ENCODE measurements at places on chromosomes 7 and 10.

- DNase-seq: no peak
These were observed 15.5 kb downstream of the RPP38 start for GRCh38 chr10:15112657-15113056.

DNA sequence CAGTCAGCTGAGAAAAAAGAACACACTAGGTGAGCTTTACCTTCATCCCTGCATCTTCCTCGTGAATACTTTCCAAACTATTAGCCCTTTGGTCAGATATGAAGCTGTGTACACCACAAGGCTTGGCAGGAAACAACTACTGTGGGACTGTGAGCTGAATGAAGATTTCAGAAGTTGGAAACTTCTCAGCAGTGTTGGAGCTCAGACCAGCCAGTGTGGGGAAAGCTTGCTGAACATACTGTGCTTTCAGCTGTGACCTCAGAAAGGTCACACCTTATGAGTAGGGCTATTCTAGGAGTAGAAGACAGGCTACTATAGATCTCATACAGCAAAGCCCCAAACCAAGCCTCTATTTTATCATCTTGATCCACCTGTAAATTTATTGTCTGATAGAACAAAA lies 123.6 kb downstream of the EXOC4 start:
- DNase-seq: no peak

- no peak for DNase-seq
These were observed 230.9 kb downstream of the ZEB1 start for GRCh38 chr10:31549896-31550295.

- DNase-seq: no peak
These were observed 1.6 kb downstream of the TAC1 start for GRCh38 chr7:97733276-97734161.

- DNase-seq: no peak
These were observed 248.2 kb upstream of the TCF7L2 start for GRCh38 chr10:112701878-112702255.

DNA sequence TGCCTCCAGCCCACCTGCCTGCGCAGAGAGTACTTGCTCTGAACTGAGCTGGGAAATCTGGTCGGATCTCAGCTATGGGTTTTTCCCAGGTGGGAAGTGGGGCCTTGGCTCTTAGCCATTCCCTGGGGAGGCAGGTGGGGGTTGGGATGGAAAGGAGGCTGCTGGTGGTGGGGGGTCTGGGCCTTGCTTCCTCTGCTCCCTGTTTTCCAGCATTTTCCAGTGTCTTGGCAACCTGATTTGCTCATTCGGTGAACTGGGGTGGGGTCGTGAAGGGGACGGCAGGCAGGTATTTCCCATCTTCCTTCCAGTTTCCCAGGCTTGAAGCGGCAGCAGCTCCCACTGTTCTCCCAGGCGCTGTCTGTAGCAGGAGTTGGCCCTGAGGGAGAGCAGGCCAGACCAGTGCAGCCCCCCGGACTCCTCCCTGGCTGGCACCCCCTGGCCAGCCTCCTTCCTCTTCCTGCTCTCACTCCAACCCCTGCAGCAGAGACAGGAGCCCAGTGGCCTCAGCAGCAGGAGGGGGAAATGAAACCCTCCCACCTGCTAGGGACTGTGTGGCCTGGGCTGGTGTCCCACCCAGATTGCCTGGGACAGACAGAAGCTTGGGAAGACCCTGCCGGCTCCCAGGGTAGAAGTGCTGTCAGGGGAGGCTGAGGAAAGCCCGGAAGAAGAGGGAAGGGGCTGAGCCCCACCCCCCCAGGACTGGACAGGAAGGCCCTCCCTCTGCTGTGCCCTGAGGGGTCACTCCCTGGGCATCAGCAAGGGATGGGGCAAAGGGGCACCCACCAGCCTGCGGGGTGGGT lies 6.6 kb downstream of the TRIM8 start:
- no peak for DNase-seq

DNA sequence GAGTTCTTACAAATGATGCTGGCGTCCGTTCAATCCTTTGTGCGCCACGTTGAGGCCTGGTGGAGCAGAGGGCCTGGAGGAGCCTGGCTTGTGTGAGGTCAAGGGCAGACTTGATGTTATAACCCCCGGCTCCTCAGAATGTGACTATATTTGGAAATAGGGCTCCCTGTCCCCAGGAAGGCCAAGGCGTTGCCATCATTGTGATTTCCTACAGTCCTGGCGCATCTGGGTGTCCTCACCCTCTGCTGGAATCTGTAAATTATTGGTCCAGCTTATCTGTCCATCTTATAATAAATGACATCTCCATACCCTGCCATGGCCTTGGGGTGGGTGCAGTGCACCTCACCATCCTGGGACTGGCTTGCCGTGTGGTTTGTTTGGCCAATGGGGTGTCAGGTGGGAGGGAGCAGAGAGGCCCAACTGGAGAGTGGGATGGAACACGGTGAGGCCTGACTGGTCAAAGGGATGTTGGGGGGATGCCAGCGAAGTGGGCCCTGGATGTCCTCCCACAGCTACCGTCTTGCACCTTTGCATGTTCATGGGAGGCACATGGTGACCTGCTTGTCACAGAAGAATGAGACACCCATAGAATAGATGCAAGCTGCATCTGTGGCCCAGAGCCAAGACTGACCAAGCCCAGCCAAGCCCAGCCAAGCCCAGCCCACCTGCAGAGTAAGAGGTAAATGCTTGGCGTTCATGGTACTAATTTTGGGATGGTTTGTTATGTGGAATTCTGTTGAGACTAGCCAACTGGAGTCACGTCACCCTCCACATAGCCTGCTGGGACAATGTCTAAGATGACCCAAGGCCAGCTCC lies 11.1 kb upstream of the LRRC27 start:
- DNase-seq: no peak

DNA sequence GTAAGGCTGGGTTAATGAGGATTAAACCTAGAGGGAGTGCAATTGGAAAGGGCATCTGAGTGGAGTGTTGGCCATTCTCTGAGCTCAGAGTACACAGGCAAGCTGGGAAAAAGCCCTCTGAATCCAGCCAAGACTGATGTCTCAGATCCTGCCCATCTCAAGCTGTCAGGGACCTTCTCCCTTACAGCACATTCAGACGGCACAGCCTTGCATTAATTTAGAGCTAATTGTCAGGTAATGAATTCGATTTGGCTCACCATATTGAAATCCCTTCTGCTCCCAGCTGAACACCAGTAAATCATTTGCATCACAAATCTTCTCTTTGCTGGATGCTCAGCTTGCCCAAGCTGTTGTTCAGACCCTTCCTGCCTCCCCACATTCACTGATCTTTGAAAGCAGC lies 399.3 kb upstream of the PODXL start:
- DNase-seq: no peak

GRCh38 chr10:124703778-124704427 lies 40.3 kb downstream of the FAM53B start:
- DNase-seq: no peak

DNA sequence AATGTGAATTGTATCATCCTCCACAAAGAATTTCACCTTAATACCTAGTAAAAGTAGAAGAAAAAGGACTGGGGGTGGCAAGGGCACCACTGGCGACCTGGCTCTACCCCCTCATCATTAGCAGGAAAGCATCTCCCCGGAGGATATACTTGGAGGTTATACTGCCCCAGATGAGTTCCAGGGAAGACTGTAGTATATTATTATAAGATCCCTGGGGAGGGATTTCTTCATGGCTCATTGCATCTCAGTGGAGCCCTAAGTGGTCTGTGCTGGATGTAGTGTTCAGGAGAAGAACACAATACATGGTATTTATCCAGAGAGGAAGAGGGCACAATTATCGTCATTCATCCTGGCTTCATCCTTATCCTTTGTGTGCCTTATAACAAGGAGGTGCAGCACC lies 14.2 kb upstream of the DYNC1I1 start:
- DNase-seq: no peak

DNA sequence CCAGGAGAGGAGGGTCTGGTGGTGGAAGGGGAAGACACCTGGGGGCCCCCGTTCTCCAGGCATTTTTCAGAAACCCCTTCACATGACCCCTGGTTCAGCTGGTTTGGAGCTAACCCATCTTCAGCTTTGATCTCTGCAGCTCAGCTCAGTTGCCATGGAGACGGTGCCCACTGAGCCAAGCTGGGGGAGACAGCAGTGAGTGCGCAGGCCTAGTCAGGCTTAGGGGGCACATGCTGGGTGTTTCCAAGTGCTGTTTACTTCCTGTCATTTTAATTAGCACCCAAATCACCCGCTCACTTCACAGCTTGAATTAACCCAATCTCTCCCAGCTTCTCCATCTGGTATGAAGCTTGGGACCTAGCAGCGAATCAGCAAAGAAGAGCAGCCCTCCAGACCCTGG lies 9.0 kb downstream of the SPOCK2 start:
- DNase-seq: no peak

DNA sequence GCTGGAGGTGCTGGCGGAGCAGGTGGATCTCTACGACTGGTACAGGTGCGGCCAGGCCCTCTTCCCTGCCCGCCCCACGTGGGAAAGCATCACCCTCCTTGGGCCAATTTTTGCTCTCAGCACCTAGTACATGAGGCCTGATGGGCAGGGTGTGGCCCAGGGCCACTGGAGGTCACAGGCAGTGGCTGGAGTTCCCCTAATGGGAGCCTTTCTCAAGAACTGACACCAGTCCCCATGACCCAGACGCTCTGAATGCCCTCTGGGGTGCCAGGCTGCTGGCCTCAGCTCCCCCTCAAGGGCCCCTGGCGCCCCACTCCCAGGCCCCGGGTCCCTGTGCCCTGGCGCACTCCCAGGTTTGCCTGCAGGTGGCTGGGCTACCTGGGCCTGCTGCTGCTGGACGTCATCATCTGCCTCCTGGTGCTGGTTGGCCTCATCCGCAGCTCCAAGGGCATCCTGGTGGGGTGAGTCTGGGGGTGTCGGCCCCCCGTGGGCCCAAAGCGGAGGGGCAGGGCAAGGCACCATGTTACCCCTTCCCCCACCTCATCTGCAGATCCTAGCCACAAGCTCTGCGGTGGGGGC lies 15.9 kb downstream of the TTYH3 start:
- DNase-seq: no peak

DNA sequence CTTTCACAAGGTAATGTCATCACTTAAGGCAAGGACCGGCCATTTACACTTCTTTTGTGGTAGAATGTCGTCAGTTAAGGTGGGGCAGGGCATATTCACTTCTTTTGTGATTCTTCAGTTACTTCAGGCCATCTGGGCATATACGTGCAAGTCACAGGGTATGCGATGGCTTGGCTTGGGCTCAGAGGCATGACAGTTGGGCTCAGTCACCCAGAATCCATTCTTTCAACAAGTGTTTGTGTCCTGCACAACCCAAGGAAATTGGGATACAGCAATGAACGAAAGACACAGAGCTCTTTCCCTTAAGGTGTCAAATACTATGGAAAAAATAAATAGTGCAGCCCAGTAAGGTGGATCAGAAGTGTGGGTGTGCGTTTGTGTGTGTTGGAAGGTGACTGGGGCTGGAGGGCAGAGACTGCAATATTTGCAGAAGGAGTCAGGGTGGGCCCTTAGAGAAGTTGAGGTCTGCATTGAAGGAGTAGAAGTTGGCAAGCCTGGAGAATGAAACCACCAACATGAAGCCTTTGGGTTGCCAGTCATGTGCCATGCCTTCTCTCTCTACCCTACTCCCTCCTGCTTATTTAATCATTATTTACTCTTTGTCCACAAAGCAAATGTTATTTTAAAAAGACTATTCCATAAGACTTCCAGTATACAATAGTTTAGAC lies 222.8 kb upstream of the PRKCQ start:
- DNase-seq: no peak

DNA sequence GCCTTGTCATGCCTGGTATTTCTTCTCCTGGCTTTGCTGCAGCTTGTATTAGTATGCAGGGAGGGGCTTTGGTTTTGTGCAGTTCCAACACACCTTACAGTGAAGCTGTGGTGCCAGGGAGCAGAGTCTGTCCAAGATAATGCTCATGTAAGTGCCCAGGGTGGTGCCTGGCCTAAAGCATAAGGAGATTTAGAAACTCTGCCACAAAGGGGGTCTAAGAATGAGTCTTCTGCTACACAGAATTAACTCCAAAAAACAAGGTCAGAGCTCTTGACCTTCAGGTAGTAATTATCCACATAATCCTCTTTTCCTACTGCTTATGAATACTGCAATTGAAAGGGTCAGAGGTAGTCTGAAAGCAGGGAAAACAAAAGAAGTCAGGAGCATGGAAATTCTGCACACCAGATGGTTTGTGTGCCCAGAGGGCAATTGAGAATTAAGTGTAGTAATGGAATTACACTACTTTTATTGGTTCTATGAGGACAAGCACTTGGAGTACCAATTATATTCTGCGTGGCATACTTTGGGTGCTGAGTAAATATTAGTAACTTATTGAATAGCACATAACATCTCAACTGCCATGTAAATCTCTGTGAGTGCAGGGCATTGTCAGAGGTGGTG lies 121.5 kb downstream of the KAT6B start:
- no peak for DNase-seq

- DNase-seq: no peak
These were observed 107.6 kb upstream of the ZNF92 start for GRCh38 chr7:65265933-65266519.

GRCh38 chr7:28190077-28190710 lies 9.6 kb upstream of the JAZF1 start:
- DNase-seq: no peak

DNA sequence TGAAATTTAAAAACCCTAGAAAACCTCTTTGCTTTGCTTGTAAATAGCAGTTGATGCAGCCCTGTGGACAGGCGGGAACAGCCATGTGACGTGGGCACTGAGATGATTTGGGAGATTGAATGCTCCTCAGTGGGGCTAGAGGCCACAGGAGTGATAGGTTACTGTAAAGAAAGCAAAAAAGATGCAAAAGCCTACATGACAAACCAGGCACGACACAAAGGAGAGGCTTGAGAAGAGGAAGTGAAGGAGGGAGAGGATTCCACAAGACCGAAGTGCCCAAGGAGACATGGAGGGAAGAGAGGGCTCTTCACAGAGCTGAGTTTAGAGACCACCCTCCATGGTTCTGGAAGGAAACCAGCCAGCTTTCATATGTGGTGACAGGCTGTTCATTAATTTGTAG lies 25.7 kb downstream of the IKZF1 start:
- no peak for DNase-seq

DNA sequence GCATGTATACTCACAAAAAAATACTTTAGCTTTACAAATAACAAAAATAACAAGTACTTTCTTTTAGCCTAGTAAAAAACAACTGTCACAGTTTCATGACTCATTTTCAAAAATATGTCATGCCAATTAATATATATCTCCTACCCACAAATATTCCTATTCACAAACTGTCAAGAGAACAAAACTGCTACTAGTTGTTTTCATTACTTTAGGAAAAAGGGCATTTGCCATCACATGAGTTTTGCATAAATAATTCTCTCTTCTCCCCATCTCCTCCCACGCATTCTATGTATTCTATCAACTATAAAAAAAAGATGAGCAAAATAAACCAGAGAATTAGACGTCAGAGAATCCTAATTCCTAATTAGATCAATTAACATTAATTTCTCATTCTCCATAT lies 87.6 kb downstream of the PIP4K2A start:
- no peak for DNase-seq

- DNase-seq: no peak
These were observed 169.9 kb downstream of the KCND2 start for GRCh38 chr7:120442838-120443237.

DNA sequence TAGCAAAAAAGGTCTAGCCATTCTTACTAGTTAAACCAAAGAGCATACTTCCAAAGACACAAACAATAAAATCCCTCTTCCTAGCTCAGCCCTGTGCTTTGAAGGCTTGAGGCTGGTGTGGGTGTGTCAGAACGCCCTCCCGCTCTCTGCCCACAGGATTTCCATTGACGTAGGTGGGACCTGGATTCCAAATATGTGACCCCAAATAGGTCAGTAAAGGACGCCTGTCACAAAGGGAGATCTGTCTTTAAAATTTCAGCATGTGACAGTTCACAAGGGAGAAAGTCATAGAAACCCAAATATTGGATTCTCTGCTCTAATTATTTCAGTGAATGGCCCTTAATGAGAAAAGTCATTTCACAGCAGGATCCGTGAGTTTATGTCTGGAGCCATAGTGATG lies 39.9 kb upstream of the LYZL1 start:
- no peak for DNase-seq

- no peak for DNase-seq
These were observed 16.4 kb downstream of the ITGA8 start for GRCh38 chr10:15703151-15703880.

Measured in activated naive CD4-positive, alpha-beta T cell (primary cell).